Suppressor macrophage treated with lipopolysaccharide for 4 hours (primary cell): ENCODE measurements at places on chromosomes 7 and 10.

DNA sequence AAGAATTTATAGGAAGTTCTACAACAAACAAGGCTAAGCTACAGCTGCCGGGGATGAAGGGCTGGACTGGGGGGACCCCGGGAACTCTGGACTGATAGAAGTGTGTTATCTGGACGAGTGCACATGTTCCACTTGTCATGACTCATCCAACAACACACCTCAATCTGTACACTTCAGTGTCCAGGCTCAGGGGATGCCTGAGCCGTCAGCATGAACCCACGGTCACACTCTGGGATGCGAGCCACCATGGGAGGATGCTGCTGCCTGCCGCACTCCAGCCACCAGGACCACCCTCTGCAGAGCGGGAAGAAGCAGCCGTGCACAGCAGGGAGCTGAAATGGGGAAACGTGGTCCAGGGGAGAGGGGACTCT, 67.5 kb downstream of the MAD1L1 start:
- DNase-seq, result no peak

DNA sequence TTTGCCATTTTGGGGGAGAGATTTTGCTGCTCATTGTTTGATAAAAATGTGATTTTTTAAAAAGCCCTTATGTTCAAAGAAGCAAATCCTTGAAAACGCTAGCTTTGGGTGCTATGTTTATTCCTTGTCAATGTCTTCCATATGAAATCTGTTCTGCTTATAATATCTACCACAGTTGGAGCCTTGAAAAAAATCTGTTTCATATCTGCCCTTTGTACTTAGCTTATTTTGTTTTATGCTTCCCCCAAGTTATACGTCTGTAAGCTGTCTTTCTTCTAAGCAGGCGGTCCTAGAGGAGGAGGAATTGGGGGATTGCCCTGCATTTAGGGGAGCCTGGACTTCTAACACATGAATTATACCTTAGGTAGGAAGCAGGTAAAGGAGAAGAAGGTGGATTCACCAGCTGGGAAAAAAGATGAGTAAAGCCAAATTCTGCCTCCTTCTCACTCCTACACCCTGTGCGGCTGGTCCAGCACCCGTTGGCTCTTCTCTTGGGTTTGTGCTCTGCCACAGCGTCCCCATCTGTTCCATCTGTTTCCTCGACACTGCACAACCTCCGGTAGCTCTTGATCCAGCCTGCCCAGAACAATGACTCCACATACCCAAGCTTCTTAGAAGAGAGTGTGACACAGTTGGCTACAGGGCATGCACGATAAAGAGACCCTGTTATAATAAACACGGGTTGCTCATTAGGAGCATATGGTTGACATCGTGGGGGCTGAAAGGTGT, 31.9 kb upstream of the NEUROD6 start:
- no peak for DNase-seq

GRCh38 chr10:56880606-56881005, 519.5 kb upstream of the ZWINT start:
- DNase-seq, result no peak

- no peak for DNase-seq
Measured at GRCh38 chr7:498678-499641, 20.7 kb downstream of the PDGFA start.

DNA sequence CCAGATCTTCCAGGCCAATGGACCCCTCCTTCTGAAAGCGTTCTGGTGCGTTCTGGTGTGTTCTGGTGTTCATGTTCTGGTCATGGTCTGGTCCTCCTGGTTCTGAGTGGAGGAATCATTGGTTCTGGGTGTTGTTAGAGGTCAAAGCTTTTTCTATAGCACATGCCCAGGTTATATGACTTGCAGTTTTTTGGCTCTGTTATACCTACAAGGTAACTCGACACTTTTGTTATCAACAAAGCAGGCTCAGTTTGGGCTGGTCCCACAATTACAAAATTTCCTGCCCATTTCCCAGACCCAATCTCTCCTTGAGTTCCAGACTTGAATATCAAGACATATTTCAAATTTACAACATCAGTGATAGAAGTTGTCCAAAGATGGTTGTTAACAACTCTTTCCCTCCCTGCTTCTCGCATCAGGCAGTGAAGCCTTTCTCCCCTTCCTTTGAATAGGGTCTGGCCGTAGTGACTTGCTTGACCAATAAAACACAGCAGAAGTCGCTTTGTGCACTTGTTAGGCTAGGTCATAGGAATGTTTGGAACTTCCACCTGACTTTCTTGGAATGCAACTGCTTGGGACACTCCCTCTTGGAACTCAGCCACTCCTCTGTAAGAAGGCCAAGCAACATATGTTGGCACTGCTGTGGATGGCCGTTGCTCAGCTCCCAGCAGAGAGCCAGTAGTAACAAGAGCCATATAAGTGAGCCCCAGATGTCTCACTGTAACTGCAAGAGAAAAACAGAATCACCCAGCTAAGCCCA, 83.1 kb upstream of the STEAP1B start:
- no peak for DNase-seq

- no peak for DNase-seq
Measured at GRCh38 chr7:64685741-64686140, 19.8 kb downstream of the ZNF107 start.

- peak; percentile 65 for DNase-seq
Measured at GRCh38 chr10:59240582-59241183, 64.2 kb downstream of the PHYHIPL start.

GRCh38 chr10:17010363-17011145, 119.1 kb downstream of the CUBN start:
- DNase-seq, result no peak

DNA sequence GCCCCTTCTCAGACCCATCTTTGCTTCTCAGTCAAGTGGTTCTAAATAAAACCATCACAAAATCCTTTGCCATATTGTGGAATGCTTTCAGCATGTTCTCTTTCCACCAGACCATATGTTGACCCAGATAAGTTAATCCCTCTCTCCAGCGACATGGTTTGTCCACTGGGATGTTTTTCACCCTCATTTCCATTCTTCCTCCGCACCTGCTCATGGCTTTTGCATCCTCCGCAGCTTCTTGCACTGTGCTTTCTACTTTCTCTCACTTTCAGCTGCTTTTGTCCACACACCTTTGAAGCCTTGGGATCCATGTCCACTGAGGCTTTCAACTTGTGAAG, 52.3 kb upstream of the WAC start:
- DNase-seq, result no peak

DNA sequence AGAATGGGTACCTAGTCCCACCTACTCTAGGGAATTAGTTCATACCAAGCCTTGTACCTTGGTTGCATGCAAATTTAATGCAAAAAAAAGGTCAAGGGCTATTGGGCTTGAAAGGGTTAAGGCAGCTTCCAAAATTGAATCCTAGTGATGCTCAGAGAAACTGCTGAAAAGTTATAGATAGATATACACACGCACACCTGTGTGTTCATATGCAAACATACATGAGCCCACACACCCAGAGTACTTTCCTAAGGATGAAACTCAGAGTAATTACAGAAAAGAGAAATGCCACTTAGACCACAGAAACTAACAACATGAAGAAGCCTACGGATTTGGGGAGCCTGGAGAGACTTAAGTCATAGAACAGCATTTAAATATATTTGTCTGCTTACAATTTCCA, 1.5 kb downstream of the SLC25A13 start:
- peak; percentile 29 for DNase-seq

GRCh38 chr7:109967406-109967805, 1123.5 kb upstream of the LRRN3 start:
- DNase-seq, result no peak

- DNase-seq, result no peak
Measured at GRCh38 chr10:119567978-119568377, 25.5 kb upstream of the RGS10 start.

- no peak for DNase-seq
Measured at GRCh38 chr7:133815611-133816210, 311.4 kb upstream of the LRGUK start.

DNA sequence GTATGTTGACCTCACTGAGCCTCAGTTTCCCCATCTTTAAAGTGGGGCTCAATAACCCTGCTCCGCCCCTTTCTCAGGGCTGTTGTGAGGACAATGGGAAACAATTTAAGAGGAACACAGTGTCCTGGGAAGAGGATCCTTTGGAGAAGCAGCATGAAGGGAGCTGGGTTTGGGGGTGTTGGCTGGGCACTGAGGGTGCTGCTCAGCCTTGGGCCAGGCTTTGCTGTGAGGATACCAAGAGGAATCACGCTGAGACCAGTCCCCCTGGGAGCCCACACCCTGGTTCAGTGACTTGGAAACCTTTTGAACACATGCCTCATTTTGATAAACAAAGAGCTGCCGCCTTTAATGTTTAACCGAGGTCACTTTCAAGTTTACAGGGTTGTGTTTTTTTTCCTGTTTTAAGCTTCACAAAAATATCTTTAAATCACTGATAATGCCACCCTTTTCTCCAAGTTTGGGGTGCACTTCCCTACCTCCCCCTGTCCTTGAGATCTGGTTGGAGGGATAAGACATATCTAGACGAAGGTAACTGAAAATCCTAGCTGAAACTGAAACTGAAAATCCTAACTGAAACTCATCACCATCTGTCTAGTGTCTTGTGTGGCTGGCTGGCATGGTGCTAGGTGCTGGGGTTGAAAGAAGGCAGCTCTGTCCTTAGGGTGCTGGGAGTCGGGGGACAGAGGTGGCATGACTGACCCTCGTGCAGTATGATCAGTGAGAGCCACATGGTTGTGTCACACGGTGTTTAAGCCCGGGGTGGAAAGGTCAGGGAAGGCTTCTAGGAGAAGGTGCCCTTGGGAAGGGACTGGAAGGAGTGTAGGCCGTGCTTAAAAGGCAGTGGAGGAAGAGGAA, 27.7 kb downstream of the ZNF775 start:
- peak; percentile 44 for DNase-seq

DNA sequence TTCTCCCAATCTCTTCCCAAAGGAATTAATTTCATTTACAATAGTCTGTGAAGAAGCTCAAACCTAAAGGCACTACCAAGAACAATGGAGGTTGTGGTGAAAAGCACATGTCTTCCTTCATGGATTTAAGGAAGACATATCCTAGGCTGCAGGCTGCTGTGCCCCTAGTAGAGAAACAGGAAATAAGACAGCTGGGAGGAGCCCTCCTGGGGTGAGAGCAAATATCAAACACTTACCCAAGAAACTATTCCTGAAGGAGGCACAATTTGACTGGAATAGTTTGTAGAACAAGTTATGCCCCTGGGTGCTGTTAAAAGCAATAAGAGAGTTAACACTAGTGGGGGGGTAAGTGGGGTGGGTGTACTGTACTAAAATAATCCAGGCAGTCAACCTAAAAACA, 30.1 kb downstream of the PDZD8 start:
- DNase-seq, result no peak
